Esophagus squamous epithelium (tissue), 5 donors: ENCODE measurements at places on chromosomes 12 and 14.

- no peak for DNase-seq
These were observed 274.2 kb downstream of the ETNK1 start for GRCh38 chr12:22899184-22899583.

GRCh38 chr12:102005256-102005655 is 56.5 kb downstream of the WASHC3 start:
- DNase-seq: no peak

DNA sequence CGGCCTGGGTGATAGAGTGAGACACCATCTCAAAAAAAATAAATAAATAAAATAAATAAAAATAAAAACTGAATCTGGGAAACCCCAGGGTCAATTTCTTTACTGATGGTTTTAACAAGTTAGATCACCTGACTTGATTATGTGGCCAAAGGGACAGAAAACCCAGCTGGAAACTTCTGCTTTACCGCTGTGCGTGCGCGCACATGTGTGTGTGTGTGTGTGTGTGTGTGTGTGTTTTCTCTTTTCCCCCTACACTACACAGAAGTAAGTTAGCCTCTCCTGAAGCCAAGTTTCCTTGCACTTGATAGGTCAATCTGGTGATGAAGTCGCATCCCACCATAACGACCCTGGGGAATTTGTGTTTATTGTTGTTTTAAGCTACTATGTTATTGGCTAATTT is 105.3 kb upstream of the AMN1 start:
- no peak for DNase-seq

DNA sequence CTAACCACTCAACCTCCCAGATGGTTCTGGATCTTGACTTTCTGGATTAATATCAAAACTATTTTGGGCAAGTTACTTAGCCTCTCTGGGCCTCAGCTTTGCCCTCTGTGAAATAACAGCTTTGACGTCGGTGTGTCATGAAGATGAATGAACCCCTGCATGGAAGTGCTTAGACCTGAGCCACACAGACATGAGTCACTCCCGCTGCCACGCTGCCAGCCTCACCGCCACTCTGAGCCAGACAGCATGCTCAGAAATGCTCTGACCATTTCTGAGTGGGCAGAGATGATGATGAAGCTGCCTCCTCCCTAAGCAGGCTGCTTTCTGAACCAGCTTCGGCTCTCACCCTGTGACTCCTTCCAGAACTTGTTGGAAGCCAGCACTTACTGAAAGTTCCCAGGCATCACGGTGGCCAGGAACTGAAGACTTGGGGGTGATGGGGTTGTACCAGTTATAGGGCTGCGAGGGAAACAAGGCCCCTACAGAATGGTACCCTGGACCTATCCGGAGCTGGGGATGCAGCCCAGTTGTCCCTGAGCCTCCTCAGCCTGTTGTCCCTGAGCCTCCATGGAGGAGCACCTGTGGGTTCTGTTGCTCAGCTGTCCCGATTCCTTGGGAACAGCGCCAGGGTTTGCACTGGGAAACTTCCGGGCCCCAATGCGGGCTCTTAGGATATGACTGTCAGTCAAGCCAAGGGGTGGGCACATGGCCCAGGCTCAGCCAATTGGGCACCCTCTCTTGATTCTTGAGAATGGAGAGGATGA is 2.0 kb upstream of the CCDC197 start:
- DNase-seq: no peak

DNA sequence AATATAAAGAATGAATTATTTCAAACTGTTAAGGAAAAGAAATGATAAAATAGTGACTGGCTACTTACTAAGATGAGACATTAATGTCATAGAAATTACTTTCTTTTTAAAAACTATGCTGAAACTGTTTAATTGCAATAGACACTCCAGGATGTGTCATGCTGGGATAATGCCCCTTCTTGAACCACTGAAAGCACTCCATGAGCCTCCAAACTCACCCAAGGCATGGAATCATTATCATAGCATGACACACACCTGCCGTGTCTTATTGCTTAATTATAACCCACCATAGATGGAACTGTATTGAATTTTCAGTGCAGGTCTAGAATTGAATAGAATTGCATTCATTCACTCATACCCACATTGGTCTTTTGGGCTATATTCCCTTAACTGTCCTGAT is 4.3 kb downstream of the MBIP start:
- no peak for DNase-seq

GRCh38 chr12:115461401-115461800 is 777.4 kb upstream of the TBX3 start:
- no peak for DNase-seq

- DNase-seq: no peak
These were observed 170.7 kb upstream of the E2F7 start for GRCh38 chr12:77236066-77236465.

DNA sequence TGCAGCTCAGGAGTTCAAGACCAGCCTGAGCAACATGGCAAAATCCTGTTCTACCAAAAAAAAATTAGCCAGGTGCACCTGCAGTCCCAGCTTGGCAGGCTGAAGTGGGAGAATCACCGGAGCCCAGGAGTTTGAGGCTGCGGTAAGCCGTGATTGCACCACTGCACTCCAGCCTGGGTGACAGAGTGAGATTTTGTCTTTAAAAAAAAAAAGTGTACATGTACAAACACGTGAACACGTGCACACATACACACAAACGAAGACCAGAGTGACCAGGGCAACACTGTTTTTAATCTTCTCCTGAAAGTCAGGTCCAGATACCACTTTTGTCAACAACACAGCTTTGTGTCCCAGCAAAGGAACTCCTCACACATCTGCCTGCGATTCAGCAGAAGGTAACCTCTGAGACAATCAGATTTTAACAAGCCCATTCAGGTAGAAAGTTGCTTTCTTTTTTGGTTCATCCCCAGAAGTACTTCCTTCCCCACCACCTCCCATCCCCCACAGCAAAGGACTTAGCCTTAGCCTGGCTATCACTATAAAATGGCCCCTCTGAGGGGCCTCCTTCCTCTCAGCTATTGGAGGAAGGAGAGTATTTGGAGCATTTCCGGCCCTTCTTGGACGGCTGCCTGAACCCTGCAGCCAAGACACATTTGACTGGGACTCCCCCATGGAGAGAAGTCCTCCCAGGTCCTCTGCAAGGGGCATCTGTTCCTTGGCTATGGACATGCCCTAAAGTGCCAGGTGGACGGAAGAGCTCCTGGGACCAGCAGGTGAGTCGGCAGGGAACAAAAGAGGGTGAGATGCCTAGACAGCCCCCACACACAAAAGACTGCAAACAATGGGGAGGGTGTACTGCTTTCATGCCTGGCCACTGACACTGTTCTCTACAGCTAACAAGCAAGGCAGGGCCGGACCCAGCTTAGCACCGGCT is 9.8 kb downstream of the CTDSP2 start:
- DNase-seq: no peak

DNA sequence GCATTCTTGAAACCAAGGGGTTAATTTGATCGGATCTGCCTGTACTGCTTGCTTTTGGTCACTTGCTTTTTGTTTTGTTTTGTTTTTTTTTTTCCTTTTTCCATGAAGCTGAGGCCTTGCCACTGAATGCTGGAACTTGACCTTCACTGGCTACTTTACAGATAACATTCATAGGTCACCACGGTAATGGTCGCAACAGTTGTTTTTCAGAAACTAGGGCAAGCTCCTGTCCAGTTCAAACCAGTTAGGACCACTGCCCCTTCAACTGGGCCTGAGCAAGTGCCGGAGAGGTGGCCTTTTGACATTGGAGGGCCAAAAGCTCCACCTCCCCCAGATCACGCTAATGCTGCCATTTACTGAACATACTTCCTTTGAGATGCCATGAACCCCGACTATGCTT is 147.6 kb downstream of the FOXN3 start:
- no peak for DNase-seq

DNA sequence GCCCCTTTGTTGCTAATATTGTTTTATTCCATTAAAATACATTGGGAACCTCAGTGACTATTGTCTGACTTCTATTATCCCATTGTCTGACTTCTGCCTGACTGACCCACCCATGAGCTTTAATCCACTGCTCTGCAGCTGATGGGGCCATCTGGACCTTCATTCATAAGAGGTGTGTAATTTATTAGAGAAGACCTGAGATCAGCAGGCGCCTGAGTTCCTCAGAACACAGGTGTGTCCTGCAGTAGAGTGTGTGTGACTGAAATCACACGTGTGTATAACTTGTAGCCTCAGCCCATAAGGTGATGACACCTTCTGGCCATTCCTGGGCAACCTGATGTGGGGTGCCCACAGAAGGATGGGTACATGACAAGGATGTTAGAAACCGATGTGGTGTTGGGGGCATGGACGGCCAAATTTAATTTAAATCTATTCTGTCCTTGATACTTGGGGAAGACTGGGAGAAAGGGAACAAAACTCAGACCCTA is 821.0 kb downstream of the TMEM121 start:
- DNase-seq: no peak

DNA sequence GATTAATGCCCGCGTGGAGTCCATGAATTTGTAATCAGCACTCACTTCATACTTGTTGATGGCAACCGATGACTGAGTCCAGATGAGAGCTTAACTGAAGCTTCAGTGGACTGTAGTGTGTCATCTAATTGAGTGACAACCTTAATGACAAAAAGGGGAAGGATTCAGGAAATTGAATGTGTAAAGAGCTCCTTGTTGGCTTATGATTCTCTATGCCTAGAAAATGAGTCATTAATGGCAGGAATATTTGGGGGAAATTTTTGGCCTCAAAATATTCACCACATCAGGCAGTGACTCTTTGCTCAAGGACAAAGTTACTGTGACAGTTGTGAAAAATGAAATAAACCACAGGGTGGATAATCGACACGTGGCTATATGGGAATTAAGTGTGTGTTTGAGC is 55.3 kb upstream of the STON2 start:
- DNase-seq: no peak

- DNase-seq: no peak
These were observed 86.9 kb downstream of the DACT1 start for GRCh38 chr14:58724702-58725101.

DNA sequence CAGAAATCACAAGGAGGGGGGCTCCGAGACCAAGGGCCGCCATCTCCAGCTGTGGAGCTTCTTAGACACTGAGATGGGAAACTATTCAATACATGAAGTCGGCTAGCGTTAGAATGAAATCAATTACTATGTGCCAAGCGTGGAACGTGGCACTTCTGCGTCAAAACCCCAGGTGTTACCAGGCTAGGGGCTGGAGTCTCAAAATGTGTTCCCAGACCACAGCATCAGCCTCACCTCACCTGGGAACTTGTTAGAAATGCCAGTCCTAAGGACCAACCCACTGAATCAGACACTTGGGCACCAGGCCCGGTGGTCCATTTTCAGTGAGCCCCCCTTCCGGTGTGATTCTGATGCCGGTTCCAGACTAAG is 5.0 kb upstream of the SETD1B start:
- no peak for DNase-seq

- no peak for DNase-seq
These were observed 258.6 kb upstream of the TMEM132C start for GRCh38 chr12:128008341-128008740.

GRCh38 chr12:49541140-49541861 is 2.5 kb downstream of the KCNH3 start:
- DNase-seq: no peak

DNA sequence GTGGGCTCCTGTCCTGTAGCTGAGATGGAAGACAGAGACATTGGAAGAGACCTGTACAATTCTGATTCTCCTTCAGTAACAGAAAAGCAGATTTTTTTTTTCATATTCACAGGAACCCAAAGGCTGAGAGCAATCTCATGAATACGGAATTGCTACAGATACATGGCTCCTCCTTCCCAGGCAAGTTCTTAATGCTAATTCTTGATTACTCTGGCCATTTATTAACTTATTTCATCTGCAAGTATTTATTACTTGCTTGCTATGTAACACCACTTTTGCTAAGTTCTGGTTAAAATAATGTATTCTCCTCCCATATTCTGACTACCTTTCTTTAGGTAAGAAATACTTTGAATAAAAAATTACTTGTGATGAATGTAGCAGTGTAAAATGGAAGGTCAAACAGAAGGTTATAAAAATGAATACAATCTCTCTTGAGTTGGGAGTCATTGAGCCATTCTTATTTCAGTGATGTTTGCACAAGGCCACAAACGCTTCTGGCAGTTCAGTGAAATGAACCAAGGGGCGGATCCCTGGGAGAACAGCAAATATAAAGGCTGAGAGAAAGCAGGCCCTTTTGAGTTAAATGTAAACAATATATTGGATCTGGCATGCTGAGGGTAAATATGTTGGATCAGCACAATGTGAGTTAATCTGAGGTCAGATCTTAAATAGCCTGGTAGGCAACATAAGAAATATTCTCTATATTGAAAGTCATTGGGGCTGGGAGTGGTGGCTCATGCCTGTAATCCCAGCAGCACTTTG is 37.6 kb downstream of the MUCL1 start:
- DNase-seq: no peak

DNA sequence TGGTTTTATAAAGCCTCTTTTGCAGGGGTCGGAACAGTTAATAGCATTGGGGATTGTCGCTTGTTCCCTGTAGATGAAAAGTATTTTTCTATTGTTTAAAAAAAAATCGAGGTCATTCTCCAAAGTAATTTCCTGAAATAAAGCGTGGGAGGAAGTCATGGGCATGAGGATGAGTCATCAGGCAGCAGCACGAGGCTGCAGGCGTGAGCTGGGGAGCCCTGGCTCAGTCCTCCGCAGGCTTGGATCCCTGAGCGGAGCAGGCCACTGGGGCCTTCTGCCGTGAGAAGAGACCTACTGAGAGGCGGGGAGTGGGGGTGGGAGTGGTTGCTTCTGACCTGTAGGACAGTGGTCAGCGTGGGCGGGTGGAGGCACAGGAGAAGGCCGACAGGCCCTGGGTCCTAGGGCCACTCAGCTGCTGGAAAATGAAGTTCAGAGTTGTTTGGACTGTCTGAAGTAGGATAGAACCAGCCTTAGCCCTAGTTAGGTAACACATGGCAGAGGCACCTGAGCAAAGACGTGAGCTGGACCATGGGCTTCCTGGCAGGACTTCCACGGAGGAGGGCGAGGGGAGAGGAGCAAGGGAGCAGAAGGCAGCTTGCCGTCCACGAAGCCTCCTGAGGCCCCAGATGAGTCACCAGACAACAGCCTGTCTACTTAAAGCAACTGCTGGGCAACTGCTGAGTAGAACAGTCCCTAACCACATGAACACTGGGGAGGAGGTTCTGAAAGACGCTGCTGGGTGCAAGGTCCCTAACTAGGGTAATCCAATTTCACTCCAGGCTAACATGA is 21.1 kb upstream of the LGALS3 start:
- peak; percentile 26 for DNase-seq

- no peak for DNase-seq
These were observed 788.2 kb downstream of the MED13L start for GRCh38 chr12:115489253-115489652.

GRCh38 chr12:227923-228845 is 14.2 kb upstream of the SLC6A12 start:
- no peak for DNase-seq

- no peak for DNase-seq
These were observed 49.9 kb upstream of the CPSF6 start for GRCh38 chr12:69189378-69189978.

DNA sequence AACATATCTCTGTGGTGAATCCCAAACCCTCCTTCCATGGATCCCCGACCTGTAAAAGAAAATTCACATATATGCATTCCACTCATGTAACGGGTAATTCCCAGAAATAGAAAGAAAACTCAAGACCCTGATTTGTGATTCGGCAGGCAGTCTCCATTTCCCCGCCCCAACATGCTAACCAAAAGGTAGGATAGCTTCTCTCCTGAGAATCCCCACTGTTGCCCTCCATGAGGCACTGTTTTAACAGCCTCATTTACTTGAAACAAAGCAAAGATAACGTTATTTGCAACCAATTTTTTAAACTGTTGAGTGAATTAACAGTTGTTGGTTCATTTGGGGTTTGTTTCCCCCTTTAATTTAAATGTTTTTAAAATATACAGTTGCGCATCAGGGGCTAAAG is 774 bp upstream of the SLC2A13 start:
- no peak for DNase-seq
